ENCODE measurements at places on chromosomes 7 and 10. TPM values are rescaled to one million over a fixed set of nuclear protein-coding genes. Genes with fewer than 3 reads are reported as not detected.

The FANK1 gene
- total RNA-seq, result 2.7 TPM

- H3K27me3 ChIP-seq, result peaks cover 60% of the 10 kb centered on the region
- H3K4me3 ChIP-seq, result peak overlapping the region; percentile 6
- no peaks in the 10 kb centered on the region for H3K4me1 ChIP-seq
- no peak for DNase-seq
- H3K27ac ChIP-seq, result peak overlapping the region; percentile 77
These were observed 8.7 kb upstream of the HOXA2 start for GRCh38 chr7:27111042-27111750.

DNA sequence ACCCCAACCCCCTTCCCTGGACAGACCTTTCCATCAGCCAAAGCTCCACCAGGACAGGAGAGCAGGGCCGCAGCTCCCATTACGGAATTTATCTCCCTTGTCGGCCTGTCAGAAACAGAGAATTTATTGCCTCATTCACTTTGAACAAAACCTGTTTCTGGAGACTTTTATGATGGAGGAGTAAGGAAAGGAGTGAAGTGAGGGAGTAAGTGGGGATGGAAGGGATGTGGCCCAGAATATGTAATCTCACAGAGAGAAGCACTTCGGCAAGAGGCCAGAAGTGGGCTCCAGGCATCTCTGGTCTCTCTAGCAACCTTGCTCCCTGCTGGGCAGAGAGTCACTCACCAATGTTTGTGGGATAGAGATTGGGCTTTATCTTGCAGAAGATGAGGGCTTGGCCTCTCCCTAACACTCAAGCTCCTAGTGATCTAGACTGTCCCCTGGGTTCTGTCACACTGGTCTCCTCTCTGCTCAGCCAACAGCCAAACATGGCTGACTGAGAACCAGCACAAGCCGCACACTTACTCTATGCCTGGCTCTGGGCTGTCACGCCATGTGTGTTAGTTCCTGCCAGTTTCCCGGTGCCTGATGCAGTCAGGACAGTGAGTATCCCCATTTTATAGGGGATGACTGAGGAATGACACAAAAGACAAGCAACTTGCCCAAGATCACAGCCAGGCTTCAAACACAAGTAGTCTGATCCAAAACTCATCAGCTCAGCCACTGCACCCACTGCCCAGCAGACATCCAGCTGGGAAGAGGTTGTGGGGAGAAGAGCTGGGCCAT is 149.4 kb upstream of the ZMIZ1 start:
- H3K4me3 ChIP-seq, result no peak overlapping the region
- H3K27me3 ChIP-seq, result no peaks in the 10 kb centered on the region
- peaks cover 19% of the 10 kb centered on the region for H3K4me1 ChIP-seq
- no peaks in the 10 kb centered on the region for H3K36me3 ChIP-seq

- H3K4me1 ChIP-seq, result no peaks in the 10 kb centered on the region
- no peak overlapping the region for H3K27ac ChIP-seq
- no peak for DNase-seq
These were observed 358.6 kb downstream of the PAXIP1 start for GRCh38 chr7:154644366-154644765.

DNA sequence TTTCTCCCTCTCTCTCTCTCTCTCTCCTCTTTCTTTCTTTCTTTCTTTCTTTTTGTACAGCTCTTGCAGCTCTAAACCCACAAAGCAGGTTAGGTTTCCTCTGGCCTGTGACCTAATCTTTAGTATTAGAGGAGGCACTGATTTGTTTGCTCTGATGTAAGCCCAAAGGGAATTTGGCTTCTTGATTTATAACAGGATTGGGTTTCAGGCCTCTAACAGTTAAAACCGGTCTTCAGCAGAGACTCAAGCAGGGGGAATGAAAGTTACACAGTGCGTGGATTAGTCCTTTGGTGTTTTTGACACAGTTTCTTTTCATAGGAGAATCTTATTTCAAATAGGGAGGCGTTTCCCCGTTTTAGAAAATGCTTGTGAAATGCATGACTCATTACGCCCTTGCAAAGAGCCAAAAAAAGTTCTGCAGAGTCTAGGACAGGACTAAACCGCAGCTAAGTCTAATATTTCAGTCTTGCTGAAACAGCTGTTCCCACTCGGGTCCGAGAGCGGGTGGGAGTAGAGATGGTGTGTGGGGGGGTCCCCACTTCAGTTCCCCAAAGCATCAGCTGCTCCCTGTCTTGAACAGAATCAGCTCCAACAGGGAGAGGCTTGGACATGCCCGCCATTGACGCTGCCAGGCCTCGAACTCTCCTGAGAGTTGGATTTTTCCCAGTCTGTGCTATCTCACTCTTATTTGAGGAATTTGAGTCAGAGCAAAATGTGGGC is 296.5 kb upstream of the PITRM1 start:
- peak overlapping the region; percentile 10 for H3K4me3 ChIP-seq
- no peaks in the 10 kb centered on the region for H3K36me3 ChIP-seq
- peak overlapping the region; percentile 75 for H3K27ac ChIP-seq
- peaks cover 32% of the 10 kb centered on the region for H3K4me1 ChIP-seq

GRCh38 chr10:84237199-84238051 is 3.9 kb downstream of the LRIT1 start:
- H3K27me3 ChIP-seq, result no peaks in the 10 kb centered on the region
- H3K4me3 ChIP-seq, result no peak overlapping the region
- H3K4me1 ChIP-seq, result no peaks in the 10 kb centered on the region
- no peak overlapping the region for H3K27ac ChIP-seq
- H3K36me3 ChIP-seq, result no peaks in the 10 kb centered on the region

DNA sequence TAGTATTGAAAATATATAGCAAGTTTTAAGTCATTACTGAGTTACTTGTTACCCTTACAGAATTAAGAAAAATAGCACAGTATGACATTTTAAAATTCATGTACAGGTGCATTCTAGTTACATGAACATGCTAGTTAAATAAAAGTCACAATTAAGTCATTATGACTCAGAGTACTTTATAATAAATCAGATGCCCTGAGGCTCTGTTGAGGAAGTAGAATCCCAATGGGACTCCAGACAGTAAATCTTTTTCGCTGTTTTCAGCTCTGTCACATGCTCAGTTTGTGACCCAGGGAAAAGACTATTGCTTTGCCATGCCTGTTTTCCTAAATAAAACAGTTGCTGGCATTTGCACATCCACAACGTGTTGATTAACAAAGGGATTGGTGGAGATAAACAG is 21.0 kb downstream of the NUDT13 start:
- H3K4me3 ChIP-seq, result no peak overlapping the region
- no peaks in the 10 kb centered on the region for H3K4me1 ChIP-seq
- H3K27me3 ChIP-seq, result no peaks in the 10 kb centered on the region
- H3K27ac ChIP-seq, result no peak overlapping the region
- H3K36me3 ChIP-seq, result peaks cover 99% of the 10 kb centered on the region

Data from tibial nerve (tissue), 4 donors.